ENCODE measurements at places on chromosomes 6 and 20. TPM values are rescaled to one million over a fixed set of nuclear protein-coding genes. Genes with fewer than 3 reads are reported as not detected.

KIAA1755 gene
- 3.7 TPM for total RNA-seq

HLA-DRB1 gene
- 28.7 TPM for total RNA-seq

ZC2HC1B gene
- total RNA-seq, result not detected

PI3 gene
- not detected for total RNA-seq

FOXC1 gene
- total RNA-seq, result 1.6 TPM

TSPO2 gene
- 1.0 TPM for total RNA-seq

COX4I2 gene
- 16.2 TPM for total RNA-seq

DEFB124 gene
- total RNA-seq, result not detected

OTOR gene
- total RNA-seq, result not detected

LMBRD1 gene
- 44.4 TPM for total RNA-seq

PTPRA gene
- total RNA-seq, result 93.4 TPM

SMLR1 gene
- not detected for total RNA-seq

ZSCAN23 gene
- 4.7 TPM for total RNA-seq

DBNDD2 gene
- 3.7 TPM for total RNA-seq

ZNF341 gene
- 1.0 TPM for total RNA-seq

TSHZ2 gene
- total RNA-seq, result 9.9 TPM

MRPS18A gene
- 44.4 TPM for total RNA-seq

RRAGD gene
- 65.8 TPM for total RNA-seq

HNF4A gene
- not detected for total RNA-seq

ECHDC1 gene
- 36.0 TPM for total RNA-seq

SCAF8 gene
- total RNA-seq, result 52.7 TPM

SAMD10 gene
- total RNA-seq, result 1.0 TPM

KCNB1 gene
- 2.1 TPM for total RNA-seq

TASP1 gene
- total RNA-seq, result 18.3 TPM

EEF1A2 gene
- total RNA-seq, result 255 TPM

RAET1L gene
- total RNA-seq, result not detected

ADGB gene
- not detected for total RNA-seq

PRSS16 gene
- total RNA-seq, result 1.6 TPM

CDH4 gene
- 0.52 TPM for total RNA-seq

EYS gene
- 2.1 TPM for total RNA-seq

TGM2 gene
- total RNA-seq, result 7.3 TPM

SLC22A7 gene
- not detected for total RNA-seq

HDGFL1 gene
- not detected for total RNA-seq

Measured in skeletal muscle tissue (tissue), 5 donors.